ENCODE measurements at places on chromosomes 16 and 17.

DNA sequence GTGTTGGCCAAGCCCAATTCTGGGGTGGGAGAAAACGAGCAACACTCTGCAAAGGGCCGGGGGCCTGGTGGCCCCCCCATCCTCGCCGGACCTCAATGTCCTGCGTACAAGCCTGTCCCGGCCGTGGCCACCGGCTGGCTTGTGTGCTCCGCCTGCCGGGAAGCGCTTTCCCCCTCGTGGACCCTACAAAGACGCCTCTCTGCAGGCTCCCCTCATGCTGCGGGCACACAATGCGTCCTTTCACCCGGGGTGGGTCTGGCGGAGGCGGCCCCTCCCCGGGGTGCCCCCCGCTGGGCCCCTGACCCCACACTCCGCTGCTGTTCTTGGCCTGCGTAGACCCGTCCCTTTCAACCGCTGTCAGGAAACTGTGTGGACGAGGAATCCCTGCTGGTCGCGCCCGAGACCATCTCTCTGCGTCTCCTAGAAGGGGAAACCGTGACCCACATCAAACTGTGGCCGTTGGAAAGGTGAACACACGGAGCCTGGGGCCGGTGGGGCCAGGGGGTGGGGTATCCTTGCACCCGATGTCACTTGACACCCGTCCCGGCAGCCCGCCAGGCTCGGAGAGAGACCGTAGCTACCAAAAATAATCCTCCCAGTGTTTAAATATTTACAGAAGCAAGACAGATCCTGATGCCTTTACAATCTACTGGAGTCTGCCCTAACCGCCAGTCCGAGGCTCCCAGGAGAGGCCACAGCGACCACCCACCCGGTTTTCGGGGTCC lies 43.6 kb downstream of the TBC1D16 start:
- DNase-seq, result peak; percentile 30

DNA sequence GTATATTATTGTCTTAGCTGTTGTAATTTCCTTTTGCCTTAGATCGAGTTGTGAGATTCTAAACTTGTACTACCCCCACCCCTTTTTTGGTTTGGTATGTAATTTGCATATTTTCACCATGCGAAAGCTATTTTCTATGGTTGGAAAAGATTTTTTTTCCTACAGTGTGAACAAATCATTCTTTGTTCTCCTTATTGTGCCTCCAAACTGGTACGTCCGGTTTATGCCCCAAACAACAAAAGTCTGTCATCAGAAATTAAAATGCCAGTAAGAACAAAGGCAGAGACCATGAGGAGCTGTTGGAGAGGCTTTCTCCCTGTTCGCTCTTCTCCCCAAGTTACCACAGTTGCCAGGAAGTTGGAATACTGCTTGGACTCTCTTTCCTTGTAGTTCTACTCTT lies 66.1 kb downstream of the BCAS3 start:
- peak; percentile 71 for DNase-seq

DNA sequence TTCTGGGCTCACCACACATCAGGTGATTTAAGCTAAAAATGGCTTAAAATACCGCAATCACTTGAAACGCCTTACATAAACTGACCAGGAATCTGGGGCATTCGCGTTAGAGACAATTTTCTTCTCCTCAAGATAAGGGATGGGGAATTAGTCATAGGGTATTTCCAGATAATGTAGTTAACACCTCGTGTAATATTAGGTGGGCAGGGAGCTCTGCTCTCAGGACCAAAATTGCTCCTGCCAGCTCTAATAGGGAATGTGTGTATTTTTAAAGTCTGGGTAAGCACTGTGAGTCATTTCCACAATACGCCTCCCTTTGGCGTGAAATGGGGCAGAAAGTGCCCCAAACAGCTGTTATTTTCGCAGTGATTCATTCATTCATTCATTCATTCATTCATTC lies 408.6 kb downstream of the MAF start:
- no peak for DNase-seq

- no peak for DNase-seq
Observed at GRCh38 chr17:33776903-33777302, 478.2 kb upstream of the CCL2 start.

GRCh38 chr17:76685366-76685765 lies 25.4 kb downstream of the MXRA7 start:
- DNase-seq, result no peak

DNA sequence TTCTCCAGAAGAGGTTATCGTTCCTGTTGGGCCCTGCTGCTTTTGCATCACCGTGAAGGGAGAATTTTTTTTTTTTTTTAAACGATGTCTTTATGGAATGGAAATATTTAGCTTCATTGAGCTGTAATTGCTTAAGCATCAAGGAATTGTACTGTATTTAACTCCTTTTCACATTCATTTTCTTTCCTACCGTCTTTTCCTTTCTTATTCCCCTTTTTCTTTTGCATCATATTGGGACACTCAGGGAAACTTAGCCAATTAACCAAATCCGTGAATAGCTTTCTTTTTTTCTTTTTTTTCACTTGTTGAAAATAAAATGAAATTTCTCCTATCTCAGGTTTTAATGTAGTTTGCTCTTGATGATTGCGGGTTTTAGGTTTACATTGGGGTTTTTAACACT lies 1.5 kb downstream of the TNRC6A start:
- no peak for DNase-seq

GRCh38 chr17:73210002-73210678 lies 17.3 kb downstream of the COG1 start:
- peak; percentile 39 for DNase-seq

GRCh38 chr16:27978876-27979275 lies 84.6 kb downstream of the GSG1L start:
- no peak for DNase-seq

DNA sequence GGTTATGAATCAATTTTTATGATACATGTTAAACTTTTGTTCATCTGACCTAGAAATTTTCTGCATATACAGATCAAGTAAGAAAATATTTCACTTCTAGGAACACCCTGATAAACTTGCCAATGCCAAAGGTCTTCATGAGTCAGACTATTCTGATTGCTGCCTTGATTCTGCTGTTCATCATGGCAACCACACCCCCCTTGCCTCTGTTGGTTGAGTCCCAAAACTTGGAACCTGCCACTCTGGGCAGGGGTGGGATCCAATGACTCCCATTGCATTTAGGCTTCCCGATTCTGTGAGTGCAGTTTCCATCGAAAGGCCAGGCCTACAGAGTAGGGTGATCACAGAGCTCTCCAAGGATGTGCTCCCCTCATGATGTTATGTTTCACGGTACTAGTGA lies 15.8 kb upstream of the TENT4B start:
- no peak for DNase-seq

Data from fibroblast of skin of back (primary cell).